ENCODE measurements at places on chromosomes 4 and X. TPM values are rescaled to one million over a fixed set of nuclear protein-coding genes. Genes with fewer than 3 reads are reported as not detected.

The PPARGC1A gene
- total RNA-seq, result 2.4 TPM

The XAGE1A gene
- total RNA-seq, result not detected

The GALNT7 gene
- 27.9 TPM for total RNA-seq

The FGFR3 gene
- total RNA-seq, result 118 TPM

The PDCL2 gene
- 0.24 TPM for total RNA-seq
